ENCODE measurements at places on chromosomes 13 and 19.

DNA sequence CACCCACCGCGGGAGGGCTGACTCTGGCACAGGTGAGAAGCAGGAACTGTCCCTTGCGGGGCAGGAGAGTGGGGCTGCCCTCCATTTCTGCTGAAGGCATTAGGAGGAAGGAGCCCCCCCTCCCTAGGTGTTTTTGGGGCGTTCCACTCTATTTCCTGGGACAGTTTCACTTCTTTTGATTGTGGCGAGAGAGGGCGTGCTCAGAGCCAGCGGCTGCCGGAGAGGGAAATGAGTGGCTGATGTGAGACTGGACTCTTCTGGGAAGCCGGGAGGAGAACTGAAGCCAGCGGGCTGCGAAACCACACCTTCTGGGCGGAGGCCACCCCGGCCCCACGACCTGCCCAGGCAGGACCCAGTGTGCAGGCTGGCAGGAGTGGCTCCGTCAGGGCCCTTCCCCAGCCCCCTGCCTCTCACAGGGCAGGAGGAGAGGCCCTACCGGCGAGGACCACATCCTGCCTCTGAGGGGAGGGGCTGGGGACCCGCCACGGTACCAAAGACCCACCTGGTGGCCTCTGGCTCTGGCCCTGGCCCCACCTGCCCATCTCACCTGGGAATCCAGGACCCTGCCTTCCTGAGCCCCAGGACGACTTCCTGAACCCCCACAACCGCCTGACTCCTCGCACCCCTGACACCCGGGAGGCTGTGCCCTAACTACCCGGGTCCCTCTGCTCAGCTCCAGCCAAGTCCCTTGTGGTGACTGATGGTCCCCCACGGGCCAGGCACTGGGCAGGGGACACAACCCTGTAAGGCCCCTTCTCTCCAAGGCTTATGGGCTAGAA is 25.9 kb downstream of the MPND start:
- DNase-seq = no peak

- DNase-seq = no peak
Observed at GRCh38 chr13:110297011-110297410, 9.9 kb downstream of the COL4A1 start.

- DNase-seq = no peak
Observed at GRCh38 chr13:41648314-41648935, 191.1 kb downstream of the RGCC start.

DNA sequence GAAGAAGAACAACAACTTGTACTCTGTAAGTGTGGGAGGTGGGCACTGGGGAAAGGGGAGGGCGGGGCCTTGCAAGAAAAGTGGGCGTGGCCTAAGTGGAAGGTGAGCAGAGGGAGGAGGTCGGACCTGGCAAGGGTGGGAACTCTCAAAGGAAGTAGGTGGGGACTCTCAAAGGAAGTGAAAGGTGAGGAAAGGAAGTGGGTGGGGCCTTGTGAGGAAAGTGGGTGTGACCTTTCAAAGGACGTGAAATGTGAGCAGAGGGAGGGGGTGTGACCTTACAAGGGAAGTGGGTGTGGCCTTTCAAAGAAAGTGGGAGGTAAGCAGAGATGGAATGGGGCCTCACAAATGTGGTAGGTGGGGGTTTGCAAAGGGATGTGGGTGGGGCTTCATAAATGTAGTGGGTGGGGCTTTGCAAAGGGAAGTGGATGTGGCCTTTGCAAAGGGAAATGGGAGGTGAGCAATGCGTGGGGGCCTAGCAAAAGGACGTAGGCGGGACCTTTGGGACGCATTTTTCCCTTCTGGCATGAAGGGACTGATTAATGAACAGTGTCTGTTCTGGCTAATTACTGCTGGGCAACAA is 25.9 kb downstream of the ACSBG2 start:
- DNase-seq = no peak

DNA sequence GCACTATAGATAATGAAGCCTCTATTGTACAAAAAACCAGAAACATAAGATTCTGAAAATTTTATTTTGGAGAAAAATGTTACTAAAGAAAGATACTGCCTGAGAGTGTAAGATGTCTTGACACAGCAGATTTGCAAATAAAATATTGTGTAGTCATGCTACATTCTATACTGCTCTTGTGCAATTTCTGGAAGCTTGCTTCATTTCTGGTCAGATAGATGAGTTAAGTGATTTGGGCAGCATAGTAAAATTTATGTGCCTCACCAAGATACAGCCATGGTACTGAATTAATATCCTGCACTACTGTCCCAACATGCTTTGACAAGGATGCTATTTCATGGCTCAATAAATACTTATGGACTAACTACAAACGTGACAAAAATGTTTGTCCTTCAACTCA is 55.1 kb upstream of the STARD13 start:
- DNase-seq = no peak

GRCh38 chr13:93004919-93005318 is 221.7 kb upstream of the GPC6 start:
- no peak for DNase-seq

DNA sequence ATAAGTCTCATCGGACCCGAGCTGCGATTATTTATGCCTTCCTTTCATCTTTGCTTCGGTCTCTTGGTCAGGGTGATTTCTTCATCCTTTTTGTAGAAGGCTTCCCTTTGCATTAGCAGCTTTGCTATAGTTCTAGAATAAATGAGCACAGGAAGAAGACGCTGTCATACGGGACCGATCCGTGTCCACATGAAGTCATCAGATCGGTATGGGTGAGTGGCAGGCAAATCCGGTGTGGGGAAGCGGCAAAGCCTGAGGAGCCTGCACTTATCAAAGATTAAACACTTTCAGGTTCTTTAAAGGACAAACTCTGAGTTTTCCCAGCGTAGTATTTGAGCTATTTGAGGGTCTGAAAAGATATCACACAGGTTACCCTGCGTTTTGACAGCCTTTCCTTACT is 119.3 kb downstream of the IRS2 start:
- DNase-seq = no peak

GRCh38 chr13:113219256-113219940 is 10.0 kb downstream of the CUL4A start:
- DNase-seq = no peak

DNA sequence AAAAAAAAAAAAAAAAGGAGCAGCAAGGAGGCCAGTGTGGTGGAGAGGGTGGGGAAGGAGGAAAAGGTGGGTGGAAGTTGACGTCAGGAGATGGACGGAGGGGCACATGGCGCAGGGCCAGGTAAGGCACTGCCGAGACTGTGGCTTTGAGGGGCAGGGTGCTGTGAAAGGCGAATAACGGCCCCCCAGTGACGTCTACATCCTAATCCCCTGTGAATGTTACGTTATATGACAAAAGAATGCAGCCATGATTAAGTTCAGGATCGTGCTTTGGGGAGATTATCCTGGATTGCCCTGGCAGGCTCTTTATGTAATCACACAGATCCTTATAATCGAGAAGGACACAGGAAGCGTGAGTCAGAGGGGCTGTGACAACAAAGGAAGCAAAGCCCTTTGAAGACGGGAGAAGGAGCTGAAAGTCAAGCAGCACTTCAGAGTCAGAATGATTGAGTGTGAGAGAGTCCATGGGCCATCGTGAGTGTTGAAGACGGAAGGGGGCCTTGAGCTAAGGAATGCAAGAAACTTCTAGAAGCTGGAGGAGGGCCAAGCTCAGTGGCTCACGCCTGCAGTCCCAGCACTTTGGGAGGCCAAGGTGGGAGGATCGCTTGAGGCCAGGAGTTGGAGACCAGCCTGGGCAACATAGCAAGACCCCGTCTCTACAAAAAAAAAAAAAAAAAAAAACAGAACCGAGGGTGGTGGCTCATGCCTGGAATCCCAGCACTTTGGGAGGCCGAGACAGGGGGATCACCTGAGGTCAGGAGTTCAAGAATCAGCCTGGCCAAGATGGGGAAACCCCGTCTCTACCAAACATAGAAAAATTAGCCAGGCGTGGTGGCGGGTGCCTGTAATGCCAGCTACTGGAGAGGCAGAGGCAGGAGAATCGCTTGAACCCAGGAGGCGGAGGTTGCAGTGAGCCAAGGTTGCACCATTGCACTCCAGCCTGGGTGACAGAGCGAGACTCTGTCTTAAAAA is 13.8 kb upstream of the CEACAM16 start:
- DNase-seq = no peak

DNA sequence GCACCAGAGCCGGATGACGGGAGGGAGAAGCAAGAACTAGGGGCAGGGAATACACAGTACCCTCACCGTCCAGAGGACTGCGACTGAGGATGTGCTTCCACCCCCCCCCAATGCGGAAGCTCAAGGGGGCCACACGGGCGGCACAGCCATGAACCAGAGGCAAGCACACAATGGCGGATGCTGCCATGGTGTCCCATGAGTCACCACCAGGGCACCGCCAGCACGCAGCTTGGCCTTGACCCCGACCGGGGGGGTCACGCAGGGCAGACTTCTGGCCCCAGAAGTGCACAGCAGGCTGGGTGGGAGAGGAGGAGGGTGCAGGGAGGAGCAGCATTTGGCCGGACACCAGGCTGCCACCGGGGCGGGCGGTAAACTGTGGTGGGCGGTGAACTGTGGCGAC is 83.5 kb upstream of the ZNF254 start:
- no peak for DNase-seq

- no peak for DNase-seq
Observed at GRCh38 chr13:99774644-99775043, 196.9 kb downstream of the ZIC5 start.

- DNase-seq = no peak
Observed at GRCh38 chr19:55451965-55452748, 9.1 kb upstream of the SHISA7 start.

- no peak for DNase-seq
Observed at GRCh38 chr19:16876904-16877361, 11.9 kb upstream of the F2RL3 start.

- no peak for DNase-seq
Observed at GRCh38 chr19:16042533-16043085, 33.7 kb upstream of the TPM4 start.

DNA sequence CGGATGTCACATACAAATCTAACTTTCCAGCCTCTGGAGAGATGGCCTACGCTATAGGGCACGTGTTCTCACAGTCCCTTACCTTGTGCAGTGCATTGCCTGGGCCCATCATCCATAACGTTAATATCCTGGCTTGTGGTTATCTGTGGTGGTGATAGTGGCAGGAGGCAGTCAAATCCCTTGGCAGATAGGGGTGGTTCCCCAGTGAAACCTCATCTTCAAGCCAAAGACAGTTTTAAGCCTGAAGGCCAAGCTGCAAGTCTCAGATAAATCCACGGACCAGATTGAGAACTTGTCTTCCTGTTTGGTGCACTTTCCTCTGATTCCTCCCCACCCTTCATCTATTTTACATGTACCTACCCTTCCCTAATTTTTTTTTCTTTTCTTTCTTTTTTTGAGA is 4.3 kb upstream of the FBXO17 start:
- no peak for DNase-seq

- DNase-seq = no peak
Observed at GRCh38 chr19:32266460-32266859, 79.0 kb upstream of the ZNF507 start.

- no peak for DNase-seq
Observed at GRCh38 chr19:29645911-29646310, 19.4 kb upstream of the PLEKHF1 start.

DNA sequence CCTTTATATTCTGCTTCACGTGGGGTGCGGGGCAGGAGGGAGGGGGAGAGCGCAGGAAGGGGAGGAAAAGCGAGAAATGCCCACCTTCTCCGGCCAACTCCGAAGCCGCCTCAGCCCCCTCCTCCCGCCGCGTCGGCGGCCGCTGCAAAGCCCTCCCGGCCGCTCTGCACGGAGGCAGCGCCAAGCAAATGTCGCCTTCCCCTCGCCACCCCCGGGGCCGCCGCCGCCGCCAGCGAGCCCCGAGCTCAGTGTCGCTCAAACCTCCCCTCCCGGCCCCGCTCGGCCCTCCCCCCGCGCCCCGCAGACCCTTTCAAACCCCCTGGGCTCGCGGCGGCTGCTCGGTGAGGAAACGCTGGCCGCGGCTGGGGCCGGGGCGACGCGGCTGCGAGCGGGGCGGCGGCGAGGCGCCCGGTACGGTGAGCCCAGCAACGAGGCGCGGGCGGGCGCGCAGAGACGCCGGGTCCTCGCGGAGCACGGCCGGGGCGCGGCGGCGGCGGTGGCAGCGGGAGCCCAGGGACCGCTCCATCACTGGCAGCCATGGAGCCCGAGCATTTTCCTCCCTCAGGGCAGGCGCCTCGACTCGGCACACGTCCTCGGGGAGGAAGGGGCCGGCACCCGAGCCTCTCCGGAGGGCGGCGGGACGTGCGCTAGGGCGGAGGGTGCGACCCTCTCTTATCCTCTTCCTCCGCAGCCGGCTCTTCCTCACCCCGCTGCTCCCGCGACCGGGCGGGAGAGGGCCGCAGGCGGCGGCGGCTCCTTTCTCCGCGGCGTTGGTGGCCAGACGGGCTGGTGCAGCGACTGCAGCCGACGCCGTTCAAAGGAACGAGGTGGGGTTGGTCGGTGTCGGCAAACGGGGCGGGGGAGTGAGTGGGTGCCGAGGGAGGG is 463 bp upstream of the TSC22D1 start:
- no peak for DNase-seq

GRCh38 chr19:35643255-35644205 is 2.0 kb downstream of the ETV2 start:
- DNase-seq = no peak

GRCh38 chr13:102642475-102642874 is 45.7 kb downstream of the TPP2 start:
- DNase-seq = no peak

GRCh38 chr13:98632961-98633360 is 56.1 kb upstream of the STK24 start:
- DNase-seq = no peak

DNA sequence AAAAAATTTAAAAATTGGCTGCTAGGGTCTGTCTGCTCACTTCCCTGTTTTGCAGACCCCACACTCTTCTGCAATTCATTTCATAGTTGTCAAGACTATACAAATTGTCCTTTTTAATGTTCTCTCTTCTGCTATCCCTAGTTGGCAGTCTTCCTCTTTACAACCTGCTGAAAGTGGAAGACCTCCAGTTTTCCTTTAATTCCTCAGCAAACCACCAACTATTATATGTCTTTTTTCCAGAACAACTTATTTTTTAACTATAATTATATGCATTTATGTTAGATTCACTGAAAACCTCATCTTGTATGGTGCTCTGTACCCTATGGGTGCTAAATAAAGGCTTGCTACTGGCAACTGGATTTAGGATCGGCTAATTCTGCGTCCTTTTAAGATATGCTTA is 1.1 kb upstream of the PHF11 start:
- DNase-seq = no peak

- no peak for DNase-seq
Observed at GRCh38 chr19:50659318-50660087, 10.3 kb downstream of the C19orf81 start.

GRCh38 chr19:2454199-2454961 is 2.4 kb downstream of the LMNB2 start:
- no peak for DNase-seq

All from cortex of kidney (tissue), 1 donor.